Endothelial cell of umbilical vein (primary cell): ENCODE measurements at places on chromosomes 12 and 14. TPM values are rescaled to one million over a fixed set of nuclear protein-coding genes. Genes with fewer than 3 reads are reported as not detected.

- H3K4me1 ChIP-seq: no peaks in the 10 kb centered on the region
- no peaks in the 10 kb centered on the region for H3K36me3 ChIP-seq
- H3K27ac ChIP-seq: no peak overlapping the region
- H3K4me3 ChIP-seq: no peak overlapping the region
- DNase-seq: no peak
Observed at GRCh38 chr14:93715279-93715927, 72.9 kb downstream of the PRIMA1 start.

The NKX2-1 gene
- not detected in 2 replicates for total RNA-seq

- no peak overlapping the region for H3K27ac ChIP-seq
- H3K4me3 ChIP-seq: no peak overlapping the region
- H3K36me3 ChIP-seq: no peaks in the 10 kb centered on the region
- H3K27me3 ChIP-seq: no peaks in the 10 kb centered on the region
Observed at GRCh38 chr14:24631749-24632335, 2.1 kb downstream of the GZMB start.

DNA sequence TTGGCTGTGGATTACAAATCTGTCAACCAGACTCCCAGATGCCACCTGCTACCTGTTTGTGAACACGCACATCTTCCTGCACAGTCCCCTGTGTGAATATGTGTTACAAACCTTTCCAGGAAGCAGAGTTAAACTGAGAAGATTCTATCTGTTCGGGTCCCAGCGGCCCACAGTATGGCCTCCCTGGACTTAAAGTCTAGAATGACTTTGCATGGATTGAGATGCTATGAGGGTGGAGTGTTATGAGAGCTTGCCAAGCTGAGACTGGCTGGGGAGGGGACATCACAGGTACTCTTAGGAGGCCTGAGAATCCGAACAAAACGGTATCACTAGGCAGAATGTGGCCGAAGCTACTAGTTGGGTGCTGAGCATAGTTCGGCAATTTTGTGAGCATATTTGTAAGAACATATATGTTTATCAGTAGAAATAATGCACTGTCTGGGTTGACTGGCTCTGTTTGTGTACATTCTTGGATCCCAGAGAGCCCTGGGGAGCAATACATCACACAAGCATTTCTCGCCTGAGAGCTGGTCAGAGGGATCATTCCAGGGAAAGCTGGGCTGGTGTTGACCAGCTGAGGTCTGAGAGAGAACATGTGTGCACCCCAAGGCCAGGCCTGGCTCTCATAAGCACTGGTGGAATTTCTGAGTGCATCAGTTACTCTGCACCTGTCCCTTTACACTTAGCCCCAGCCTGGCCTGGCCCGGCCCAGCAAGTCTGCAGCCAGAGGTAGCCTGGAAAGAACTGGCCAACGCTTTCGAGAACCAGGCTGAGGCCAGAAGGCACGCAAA is 29.8 kb upstream of the LTBP2 start:
- peaks cover 16% of the 10 kb centered on the region for H3K4me1 ChIP-seq
- no peak overlapping the region for H3K4me3 ChIP-seq
- no peak overlapping the region for H3K27ac ChIP-seq

- no peaks in the 10 kb centered on the region for H3K4me1 ChIP-seq
- DNase-seq: no peak
- no peaks in the 10 kb centered on the region for H3K27me3 ChIP-seq
- no peak overlapping the region for H3K4me3 ChIP-seq
- H3K27ac ChIP-seq: no peak overlapping the region
- no peaks in the 10 kb centered on the region for H3K36me3 ChIP-seq
Observed at GRCh38 chr12:88411689-88412088, 168.6 kb downstream of the KITLG start.

- no peak overlapping the region for H3K27ac ChIP-seq
- H3K4me1 ChIP-seq: no peaks in the 10 kb centered on the region
- no peak overlapping the region for H3K4me3 ChIP-seq
- H3K27me3 ChIP-seq: peaks cover 24% of the 10 kb centered on the region
- no peak for DNase-seq
Observed at GRCh38 chr12:64916411-64917261, 92.2 kb downstream of the TBC1D30 start.
